Uterus (tissue), 4 donors: ENCODE measurements at places on chromosomes 12 and 14. TPM values are rescaled to one million over a fixed set of nuclear protein-coding genes. Genes with fewer than 3 reads are reported as not detected.

Gene SRRM4
- total RNA-seq, result not detected

Gene TAOK3
- total RNA-seq, result 35.1 TPM

GRCh38 chr12:107144990-107145389 lies 51.6 kb upstream of the CRY1 start:
- no peaks in the 10 kb centered on the region for H3K36me3 ChIP-seq
- no peak overlapping the region for H3K4me3 ChIP-seq
- DNase-seq, result no peak
- no peaks in the 10 kb centered on the region for H3K4me1 ChIP-seq
- no peak overlapping the region for H3K27ac ChIP-seq
- H3K27me3 ChIP-seq, result no peaks in the 10 kb centered on the region

- H3K4me1 ChIP-seq, result no peaks in the 10 kb centered on the region
- H3K27me3 ChIP-seq, result no peaks in the 10 kb centered on the region
- DNase-seq, result no peak
- H3K27ac ChIP-seq, result no peak overlapping the region
Observed at GRCh38 chr12:85549640-85550039, 269.6 kb downstream of the ALX1 start.

GRCh38 chr12:90896164-90896563 lies 58.8 kb downstream of the CCER1 start:
- DNase-seq, result no peak
- no peaks in the 10 kb centered on the region for H3K4me1 ChIP-seq
- H3K27me3 ChIP-seq, result no peaks in the 10 kb centered on the region
- H3K27ac ChIP-seq, result no peak overlapping the region
- no peaks in the 10 kb centered on the region for H3K36me3 ChIP-seq

- no peaks in the 10 kb centered on the region for H3K27me3 ChIP-seq
- no peak overlapping the region for H3K27ac ChIP-seq
- H3K36me3 ChIP-seq, result no peaks in the 10 kb centered on the region
- H3K4me3 ChIP-seq, result no peak overlapping the region
- H3K4me1 ChIP-seq, result no peaks in the 10 kb centered on the region
- no peak for DNase-seq
Observed at GRCh38 chr12:92393504-92393903, 247.9 kb upstream of the BTG1 start.

DNA sequence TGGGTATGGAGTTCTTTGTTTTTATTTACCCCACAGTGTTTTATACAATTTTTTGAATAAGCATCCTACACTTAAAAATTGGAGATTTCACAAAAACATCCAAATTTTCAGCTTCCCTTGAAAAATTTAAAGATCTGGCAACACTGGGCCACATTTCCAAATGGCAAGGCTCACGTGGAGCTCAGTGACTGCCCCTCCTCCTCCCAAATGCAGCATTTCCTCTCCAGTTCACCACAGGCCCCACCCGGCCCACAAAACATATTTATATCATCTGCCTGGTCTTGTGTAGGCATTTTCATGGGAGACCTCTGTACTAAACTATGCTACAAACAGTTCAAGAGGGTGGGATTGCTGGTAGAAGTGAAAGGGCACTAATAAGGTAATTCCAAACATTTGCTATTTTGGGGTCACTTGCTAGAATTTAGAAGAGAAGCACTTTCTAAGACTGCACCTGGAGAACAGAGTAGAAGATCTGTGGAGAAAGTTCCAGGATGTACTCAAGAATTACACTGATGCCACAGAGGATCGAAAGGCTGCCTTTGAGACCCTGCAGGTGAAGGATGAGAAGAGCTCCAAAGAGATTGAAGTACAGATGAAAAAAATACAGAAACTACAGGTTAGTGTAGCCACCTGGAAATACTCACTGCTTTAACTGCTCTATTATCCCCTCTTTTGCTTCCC lies 7.3 kb downstream of the FKBP11 start:
- DNase-seq, result no peak
- no peak overlapping the region for H3K27ac ChIP-seq
- H3K4me3 ChIP-seq, result no peak overlapping the region
- H3K36me3 ChIP-seq, result no peaks in the 10 kb centered on the region

DNA sequence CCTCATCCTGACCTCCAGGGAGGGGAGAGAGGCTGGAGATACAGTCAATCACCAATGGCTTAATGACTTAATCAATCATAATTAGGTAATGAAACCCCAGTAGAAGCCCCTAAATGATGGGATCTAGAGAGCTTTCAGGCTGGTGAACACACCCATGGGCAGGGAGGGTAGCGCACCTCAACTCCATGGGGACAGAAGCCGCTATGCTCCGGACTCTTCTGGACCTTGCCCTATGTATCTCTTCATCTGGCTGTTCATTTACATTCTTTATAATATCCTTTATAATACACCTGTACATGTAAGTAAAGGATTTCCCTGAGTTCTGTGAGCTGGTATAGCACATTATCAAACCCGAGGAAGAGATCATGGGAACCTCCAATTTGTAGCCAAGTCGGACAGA lies 205.9 kb downstream of the STXBP6 start:
- no peaks in the 10 kb centered on the region for H3K4me1 ChIP-seq
- no peak overlapping the region for H3K27ac ChIP-seq
- H3K4me3 ChIP-seq, result no peak overlapping the region
- no peak for DNase-seq

DNA sequence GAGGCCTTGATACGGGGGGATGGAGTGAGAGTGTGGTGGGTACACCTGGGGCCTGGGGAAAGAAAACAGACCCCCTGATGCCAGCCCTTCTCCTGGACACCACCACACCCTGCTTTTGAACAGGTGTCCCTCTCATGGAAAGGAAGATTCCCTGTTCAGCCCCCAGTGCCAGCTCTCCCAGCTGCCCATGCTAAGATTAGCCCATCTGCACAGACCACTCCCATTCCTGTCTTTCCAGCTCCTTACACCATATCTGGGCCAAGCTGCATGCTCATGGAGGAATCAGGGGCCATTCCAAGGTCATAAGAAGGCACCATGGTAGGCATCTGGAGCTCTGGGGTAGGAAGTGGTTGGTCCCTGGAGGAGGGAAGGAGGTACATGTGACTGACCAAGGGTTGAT lies 9.6 kb downstream of the NAB2 start:
- H3K4me1 ChIP-seq, result peaks cover 10% of the 10 kb centered on the region
- no peaks in the 10 kb centered on the region for H3K27me3 ChIP-seq
- no peak for DNase-seq

- no peak overlapping the region for H3K4me3 ChIP-seq
- H3K27me3 ChIP-seq, result no peaks in the 10 kb centered on the region
- DNase-seq, result no peak
Observed at GRCh38 chr14:43003845-43004244, 1397.2 kb downstream of the LRFN5 start.
